ENCODE measurements at places on chromosomes 7 and 10.

DNA sequence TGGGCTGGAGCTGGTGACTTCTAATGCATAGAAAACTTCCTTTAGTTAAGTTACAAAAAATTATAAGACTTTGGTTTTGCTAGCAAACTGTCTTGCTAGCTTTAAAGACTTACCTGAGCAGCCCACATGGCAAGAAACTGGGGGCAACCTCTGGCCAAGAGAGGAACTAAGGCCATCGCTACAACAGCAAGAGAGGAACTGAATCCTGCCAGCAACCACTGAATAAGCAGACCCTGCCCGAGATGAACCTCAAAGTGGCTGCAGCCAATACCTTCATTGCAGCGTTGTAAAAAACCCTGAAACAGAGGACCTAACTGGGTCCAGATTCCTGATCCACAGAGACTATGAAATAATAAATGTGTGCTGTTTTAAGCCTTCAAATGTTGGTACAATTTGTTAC, 54.6 kb upstream of the STARD3NL start:
- DNase-seq = no peak

DNA sequence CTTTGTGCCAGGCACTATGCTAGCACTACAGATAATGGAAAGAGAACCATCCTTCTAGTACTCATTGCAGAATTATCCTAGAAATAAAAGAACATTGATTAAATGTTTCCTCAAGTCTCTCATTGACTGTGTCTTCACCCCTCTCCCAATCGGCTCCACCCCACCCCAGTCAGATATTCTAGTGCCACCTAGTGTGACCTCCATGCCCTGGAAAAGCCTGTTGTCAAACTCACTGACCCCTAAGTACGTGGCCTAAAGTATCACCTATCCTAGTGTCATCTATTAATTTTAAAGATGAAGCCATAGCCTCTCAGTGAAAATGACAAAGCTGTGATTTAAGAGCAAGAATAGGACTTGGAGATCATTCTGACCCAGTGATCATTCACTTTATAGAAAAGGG, 26.3 kb downstream of the LGI1 start:
- DNase-seq = no peak

GRCh38 chr10:10959666-10960065, 58.0 kb upstream of the CELF2 start:
- no peak for DNase-seq

GRCh38 chr10:128896963-128897362, 570.1 kb upstream of the MGMT start:
- DNase-seq = no peak

DNA sequence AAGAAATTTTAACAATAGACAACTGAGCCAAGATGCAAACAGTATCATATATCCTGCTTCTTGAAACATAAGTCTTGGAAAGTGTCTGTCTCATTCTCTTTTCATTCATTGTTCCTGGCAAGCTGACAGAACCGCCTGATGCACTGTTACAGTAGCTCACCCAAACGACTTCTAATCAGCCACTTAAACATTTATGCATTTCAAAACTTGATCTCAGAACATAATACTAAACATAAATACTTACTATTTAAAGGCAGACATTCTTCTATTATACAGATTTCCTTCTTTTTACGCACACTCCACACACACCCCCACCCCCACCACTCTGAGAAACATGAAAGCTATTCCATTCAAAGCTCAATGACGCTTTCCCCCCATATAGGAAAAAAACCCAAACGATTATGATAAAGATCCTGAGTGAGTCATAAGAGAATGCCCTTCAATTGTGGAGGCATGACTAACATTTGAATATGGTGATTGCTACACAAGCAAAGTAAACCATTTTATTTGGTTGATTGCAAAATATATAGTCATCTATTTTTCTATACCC, 30.5 kb downstream of the SHTN1 start:
- peak; percentile 87 for DNase-seq

GRCh38 chr7:131281266-131282048, 46.2 kb upstream of the MKLN1 start:
- DNase-seq = no peak

DNA sequence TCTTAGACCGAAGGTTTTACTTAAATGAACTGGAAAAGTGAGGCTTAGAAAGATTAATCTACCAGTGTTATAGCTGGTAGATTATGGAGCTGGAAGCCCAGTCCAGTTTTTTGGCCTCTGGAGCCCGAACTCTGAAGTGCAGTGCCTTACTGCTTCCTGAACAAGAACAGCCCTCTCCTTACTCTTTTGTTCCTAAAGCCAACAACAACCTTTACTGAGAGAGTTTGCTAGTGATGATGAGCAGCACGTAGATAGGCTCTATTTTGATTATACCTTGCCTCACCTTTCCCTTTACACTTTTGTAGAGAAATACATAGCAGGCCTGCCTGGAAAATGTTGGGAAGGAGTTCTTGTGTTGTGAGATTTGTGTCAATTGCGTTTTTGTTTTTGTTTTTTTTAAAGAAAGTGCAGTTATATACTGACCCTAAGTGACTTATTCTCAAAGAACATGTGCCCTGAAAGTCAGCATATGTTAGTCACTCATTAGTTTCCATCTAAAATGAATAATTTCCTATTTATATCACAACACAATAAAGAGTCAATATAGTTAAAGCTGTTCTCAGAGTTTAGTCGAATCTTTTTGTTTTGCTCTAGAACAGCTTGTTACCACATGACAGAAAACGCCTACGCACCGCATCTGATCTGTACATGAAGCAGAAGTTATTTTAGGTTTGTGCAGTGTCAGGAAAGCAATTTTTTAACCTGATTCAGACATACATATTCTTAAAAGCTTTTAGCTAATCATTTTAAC, 33.0 kb downstream of the PLEKHA1 start:
- peak; percentile 63 for DNase-seq

- no peak for DNase-seq
These were observed 8.5 kb downstream of the CPED1 start for GRCh38 chr7:120996988-120997345.

DNA sequence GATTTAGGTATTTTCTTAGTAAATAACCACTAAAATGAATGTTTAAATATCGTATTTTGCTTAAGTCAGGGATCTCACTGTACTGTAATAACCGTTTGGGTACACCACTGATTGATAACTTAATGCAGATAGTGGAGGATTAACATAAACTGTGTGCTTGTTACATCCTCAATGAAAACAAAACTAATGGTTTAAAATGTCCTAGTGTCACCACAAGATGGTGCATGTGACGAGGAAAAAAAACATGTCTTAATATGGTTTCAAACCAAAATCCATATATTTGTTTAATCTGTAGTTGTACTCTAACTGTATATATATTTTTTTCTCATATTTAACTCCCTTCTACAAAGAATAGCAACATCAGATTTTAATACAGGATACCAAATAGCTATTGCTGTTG, 19.2 kb downstream of the ARMC10 start:
- no peak for DNase-seq

- DNase-seq = peak; percentile 97
These were observed 69.4 kb upstream of the HECTD2 start for GRCh38 chr10:91340613-91341362.

DNA sequence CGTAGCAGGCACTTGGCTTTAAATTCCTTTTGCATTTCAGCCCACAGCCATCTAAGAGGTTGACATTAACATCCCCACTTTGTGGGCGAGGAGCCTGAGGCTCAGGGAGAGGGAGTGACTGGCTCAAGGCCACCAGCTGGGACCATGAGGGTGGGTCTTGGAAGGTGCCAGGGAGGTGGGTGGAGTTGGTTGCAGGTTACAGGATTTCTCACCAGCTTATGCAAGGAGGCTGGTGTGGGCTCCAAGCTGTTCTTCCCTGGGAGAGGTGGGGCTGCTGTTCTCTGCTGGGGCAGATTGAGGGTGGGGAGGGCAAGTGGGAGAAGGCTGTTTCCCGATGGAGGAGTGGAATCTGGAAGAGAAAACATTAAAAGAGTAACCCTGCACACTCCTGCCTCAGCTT, 14.1 kb upstream of the C10orf95 start:
- DNase-seq = no peak

DNA sequence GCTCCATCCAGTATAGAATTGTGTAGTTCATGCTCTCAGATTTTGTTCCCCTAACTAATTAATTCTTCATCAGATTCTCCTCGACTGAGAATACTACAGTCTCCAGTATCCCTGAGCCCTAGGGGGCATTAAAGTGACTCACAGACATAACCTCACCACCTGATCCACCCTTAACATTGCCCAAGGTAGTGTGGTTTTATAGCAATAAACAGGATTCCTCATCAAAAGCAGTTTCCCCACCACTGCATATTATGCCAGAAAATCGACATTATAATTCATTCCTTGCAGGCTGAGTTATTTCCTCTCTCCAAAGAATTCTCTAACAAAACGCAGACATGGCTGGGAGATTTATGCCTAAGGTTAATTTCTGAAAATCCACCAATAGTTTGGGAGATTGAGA, 1402.5 kb upstream of the CELF2 start:
- no peak for DNase-seq

DNA sequence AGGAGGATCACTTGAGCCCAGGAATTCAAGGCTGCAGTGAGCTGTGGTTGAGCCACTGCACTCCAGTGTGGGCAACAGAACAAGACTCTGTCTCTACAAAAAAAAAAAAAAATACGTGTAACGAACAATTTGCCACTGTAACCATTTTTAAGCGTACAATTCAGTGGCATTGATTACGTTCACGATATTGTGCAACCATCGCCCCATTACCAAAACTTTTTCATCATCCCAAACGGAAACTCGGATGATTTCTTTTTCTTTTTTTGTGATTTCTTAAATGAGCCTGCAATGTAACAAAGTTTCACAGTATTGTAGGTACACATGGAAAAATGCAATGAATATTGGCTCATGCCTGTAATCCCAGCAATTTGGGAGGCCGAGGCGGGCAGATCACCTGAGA, 9.5 kb downstream of the GRIFIN start:
- no peak for DNase-seq

DNA sequence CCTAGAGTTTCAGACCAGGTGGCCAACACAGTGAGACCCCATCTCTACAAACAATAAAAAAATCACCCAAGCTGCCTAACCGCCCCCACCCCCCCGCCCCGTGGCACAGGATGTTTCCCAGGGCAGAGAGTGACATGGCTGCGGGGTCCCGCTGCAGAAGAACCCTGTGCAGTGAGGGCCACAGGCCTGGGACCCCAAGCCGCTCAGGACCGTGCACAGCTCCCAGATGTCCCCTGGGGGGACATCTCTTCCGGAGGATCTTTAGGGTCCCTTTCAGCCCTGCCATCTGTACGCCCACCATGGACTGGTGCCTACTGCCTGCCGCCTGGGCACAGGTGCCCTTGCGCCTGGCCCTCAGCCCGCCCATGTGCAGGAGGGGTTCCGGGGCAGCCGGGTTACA, 373.6 kb downstream of the DNAJB6 start:
- DNase-seq = no peak

DNA sequence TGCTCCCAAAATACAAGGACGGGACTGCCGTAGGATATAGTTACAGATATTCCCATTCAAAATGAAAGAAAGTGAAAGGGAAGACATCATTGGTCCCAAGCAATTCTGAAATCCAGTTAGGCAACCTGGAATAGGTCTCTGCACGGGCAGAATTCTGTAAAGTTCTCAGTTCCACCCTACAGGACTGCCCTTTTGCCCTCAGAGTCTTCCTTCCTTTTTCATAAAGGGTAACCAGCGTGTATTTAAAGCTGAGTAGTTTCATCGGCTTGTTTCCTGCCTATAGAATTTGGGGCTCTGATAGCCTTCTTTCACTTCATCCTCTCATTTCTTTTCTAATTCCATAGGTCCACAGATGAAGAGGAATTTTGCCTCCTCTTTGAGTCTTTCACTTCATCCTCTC, 20.0 kb downstream of the COPG2 start:
- DNase-seq = no peak

- peak; percentile 11 for DNase-seq
These were observed 40.1 kb downstream of the IQUB start for GRCh38 chr7:123494193-123494796.

- no peak for DNase-seq
These were observed 35.7 kb downstream of the SEMA3E start for GRCh38 chr7:83613232-83613631.

DNA sequence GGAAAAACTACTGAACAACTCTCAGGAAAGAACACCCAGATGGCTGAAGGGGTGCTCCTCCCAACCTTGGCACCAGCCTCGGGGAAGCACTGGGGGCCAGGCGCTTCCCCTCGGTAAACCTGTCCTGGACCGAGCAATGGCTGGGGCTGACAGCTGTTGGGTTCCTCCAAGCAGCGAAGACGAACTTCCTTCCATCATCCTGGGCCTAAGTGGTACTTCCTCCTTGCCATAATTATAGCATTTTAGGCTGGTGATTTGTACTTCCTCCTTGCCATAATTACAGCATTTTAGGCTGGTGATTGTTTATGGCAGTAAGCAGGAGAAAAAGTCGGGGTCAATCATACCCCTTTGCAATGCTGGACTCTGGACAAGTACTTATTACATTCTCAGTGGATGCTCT, 69.3 kb downstream of the MYOF start:
- no peak for DNase-seq

- peak; percentile 88 for DNase-seq
These were observed 14.2 kb upstream of the CAMK2G start for GRCh38 chr10:73888514-73888913.

- DNase-seq = no peak
These were observed 176.3 kb downstream of the RPS24 start for GRCh38 chr10:78209970-78210369.

DNA sequence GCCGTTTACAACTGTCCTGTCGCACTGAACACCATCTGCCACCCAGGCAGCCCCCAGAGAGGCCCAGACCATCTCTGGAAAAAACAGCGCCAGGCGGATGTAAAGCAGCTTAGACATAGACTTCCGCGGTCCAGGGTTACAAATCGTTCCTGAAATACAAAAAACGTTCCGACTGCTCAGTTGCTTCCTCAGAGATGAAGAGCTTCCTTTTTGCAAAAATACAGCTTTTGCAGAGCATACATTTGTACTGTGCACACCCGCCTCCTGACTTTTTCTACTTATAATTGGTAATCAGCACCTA, 11.4 kb downstream of the DAGLB start:
- no peak for DNase-seq

DNA sequence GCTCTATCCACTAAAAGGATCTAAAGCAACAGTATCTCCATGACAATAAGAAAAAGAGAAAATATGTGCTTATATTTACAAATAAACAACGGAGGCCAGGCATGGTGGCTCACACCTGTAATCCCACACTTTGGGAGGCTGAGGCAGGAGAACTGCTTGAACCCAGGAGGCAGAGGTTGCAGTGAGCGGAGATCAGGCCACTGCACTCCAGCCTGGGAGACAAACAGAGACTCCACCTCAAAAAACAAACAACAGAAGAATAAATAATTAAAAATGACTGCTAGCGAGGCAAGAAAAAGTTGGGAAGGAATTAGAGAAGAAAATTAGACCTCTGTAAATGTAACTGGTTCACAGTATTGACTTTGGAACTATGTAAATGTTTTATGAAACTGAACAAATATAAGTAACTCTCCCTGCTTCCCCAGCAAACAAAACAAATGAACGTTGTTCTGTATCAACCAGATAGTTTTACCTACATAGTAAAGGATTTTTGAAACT, 17.1 kb downstream of the TRIM24 start:
- no peak for DNase-seq

Data from mammary epithelial cell (primary cell).